ENCODE measurements at places on chromosomes 16 and 17. TPM values are rescaled to one million over a fixed set of nuclear protein-coding genes. Genes with fewer than 3 reads are reported as not detected.

The MARVELD3 gene
- total RNA-seq: 0.22 TPM

The NTN3 gene
- not detected for total RNA-seq

The OR1A1 gene
- total RNA-seq: not detected

The CD300LB gene
- 0.09 TPM for total RNA-seq

The DOC2B gene
- total RNA-seq: 2.5 TPM

The SLC16A11 gene
- not detected for total RNA-seq

All from A549 treated with dexamethasone at 1 μM for 4 hours (cell line).